ENCODE measurements at places on chromosomes 4 and X.

DNA sequence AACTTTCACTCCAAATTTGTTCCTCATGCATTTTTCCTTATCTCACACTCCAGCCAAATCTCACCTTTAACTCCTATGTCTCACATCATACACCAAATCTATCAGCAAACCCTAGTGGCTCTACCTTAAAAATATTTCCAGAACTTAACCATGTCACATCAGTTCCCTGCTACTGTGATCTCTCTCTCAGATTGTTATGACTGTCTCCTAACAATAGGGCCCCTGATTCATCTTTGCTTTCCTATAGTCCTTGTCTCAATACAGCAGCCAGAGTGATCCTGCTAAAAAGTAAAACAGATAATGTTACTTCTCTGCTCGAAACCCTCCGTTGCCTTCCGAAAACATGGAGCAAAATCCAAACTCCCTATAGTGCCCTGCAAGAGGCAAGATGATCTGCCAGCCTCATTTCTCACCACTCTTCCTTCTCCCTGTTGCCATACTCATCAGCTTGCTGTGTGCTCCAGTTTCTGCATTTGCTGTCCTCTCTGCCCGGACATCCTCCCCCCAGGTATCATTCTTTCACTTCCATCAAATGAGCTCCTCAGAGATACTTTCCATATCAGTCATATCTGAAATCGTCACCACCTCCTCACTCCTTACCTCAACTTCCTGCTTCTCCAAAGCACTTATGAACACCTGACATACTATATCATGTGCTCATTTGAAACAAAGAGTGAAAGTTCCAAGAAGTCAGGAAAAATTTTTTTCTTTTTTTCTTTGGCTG, 293.4 kb upstream of the NR3C2 start:
- no peak for DNase-seq

DNA sequence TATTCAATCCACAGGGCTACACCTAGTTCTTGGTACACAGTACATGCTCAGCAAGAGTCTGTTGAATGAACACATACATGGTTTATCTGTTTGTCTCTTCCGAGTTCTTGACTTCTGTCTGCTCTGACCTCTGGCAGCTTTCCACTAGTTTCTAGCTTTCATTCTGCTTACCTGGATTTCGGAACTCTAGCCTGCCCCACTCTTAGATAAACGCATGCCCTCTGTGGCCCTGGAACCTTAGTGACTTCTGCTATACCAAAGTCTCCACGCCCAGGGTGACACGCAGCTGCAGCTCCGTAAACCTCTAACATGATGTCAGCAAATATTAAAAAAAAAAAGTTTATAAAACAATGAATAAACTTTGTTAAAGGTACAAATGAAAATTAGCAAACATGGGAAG, 1.3 kb upstream of the SLC25A4 start:
- DNase-seq, result no peak

DNA sequence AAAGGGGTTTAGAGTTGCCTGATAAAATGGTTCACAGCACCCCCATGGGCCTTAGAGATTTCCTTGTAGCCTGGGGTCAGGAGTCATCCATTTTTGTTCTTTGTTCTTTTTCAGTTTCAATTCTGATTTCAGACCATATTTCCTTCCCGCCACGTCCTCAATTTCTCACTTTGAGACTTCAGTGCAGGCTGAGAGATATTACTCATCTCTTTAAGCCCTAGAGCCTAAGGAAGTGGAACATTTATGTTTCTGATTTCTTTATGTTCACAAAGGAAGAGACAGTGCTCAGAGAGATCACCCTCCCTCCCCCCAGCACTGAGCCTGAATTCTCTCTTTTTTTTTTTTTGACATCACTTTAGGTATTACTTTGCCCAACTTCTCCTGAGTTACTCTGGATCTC, 56.3 kb downstream of the MSN start:
- peak; percentile 16 for DNase-seq

DNA sequence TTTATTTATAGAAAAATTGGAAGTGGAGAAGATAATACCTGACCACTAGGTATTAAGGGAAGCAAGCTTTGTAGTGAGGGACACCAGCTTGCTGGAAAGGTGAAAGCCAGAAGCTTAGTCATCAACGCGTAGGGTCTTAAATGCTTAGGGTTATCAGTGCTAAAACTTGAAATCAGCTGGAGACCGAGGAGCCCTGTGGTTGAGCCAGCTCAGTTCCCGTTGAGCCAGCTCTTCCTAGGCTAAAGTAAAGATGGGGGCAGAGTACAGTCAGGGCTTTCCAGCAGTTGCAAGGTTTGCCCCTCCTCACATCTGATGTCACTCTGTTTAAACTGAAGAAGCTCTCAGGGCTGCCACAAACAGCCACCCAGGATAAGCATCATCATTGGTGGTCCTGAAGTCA, 240.7 kb downstream of the DCLK2 start:
- no peak for DNase-seq

- DNase-seq, result no peak
Observed at GRCh38 chrX:21657318-21658151, 595 bp downstream of the KLHL34 start.

GRCh38 chr4:146165840-146166239, 9.7 kb upstream of the LSM6 start:
- no peak for DNase-seq
